ENCODE measurements at places on chromosomes 3 and 15. TPM values are rescaled to one million over a fixed set of nuclear protein-coding genes. Genes with fewer than 3 reads are reported as not detected.

The CSPG5 gene
- 0.64 TPM for total RNA-seq

The MYO5A gene
- total RNA-seq: 30.8 TPM

The SPSB4 gene
- total RNA-seq: not detected

The ACP3 gene
- total RNA-seq: not detected

The SCG5 gene
- 4.1 TPM for total RNA-seq

The SUSD5 gene
- total RNA-seq: not detected

The CP gene
- total RNA-seq: not detected

The WDR93 gene
- not detected for total RNA-seq

The LRCH3 gene
- 54.4 TPM for total RNA-seq

The TUSC7 gene
- not detected for total RNA-seq

The GOLGA6B gene
- not detected for total RNA-seq
